Mesothelial cell of epicardium (in vitro differentiated cells): ENCODE measurements at places on chromosomes 6 and 20. TPM values are rescaled to one million over a fixed set of nuclear protein-coding genes. Genes with fewer than 3 reads are reported as not detected.

GRCh38 chr20:44759595-44759994 is 13.9 kb downstream of the KCNK15 start:
- H3K4me1 ChIP-seq = no peaks in the 10 kb centered on the region
- H3K27ac ChIP-seq = no peak overlapping the region
- H3K36me3 ChIP-seq = no peaks in the 10 kb centered on the region
- no peak overlapping the region for H3K4me3 ChIP-seq

- no peak for DNase-seq
- H3K4me3 ChIP-seq = no peak overlapping the region
Observed at GRCh38 chr6:117317261-117317660, 51.9 kb downstream of the VGLL2 start.

ZBTB12 gene
- total RNA-seq = 35.3 to 37.1 TPM (median 35.9 TPM) in 3 replicates

C20orf202 gene
- total RNA-seq = 0.22 to 0.27 TPM in 2 of 3 replicates, not detected in the other

PNLDC1 gene
- total RNA-seq = 0.16 to 0.33 TPM (median 0.23 TPM) in 3 replicates

AKIRIN2 gene
- 84.1 to 88.1 TPM (median 84.7 TPM) in 3 replicates for total RNA-seq
